ENCODE measurements at places on chromosomes 7 and 10.

- no peak for DNase-seq
These were observed 126.4 kb downstream of the GNAT3 start for GRCh38 chr7:80385508-80385907.

DNA sequence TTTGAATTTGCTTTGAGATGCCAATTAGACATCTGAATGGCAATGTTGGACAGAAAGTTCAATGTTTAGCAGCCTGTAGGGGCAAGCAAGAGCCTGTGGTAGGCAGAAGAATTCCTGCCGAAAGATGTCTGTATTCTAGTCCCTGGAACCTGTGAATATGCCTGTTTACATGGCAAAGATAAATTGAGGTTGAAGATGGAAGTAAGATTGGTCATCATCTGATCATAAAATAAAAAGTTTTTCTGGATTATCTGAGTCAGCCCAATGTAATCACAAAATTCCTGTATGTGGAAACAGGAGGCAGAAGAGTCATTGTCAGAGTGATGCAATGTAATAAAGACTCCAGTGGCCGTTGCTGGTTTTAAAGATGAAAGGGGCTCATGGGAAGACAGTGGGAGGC is 430.5 kb downstream of the MDFIC start:
- no peak for DNase-seq

- no peak for DNase-seq
These were observed 284.2 kb upstream of the ZMIZ1 start for GRCh38 chr10:78784546-78784945.

GRCh38 chr10:451021-451471 is 238.4 kb downstream of the DIP2C start:
- DNase-seq, result peak; percentile 41

GRCh38 chr10:77279207-77279606 is 358.4 kb downstream of the KCNMA1 start:
- no peak for DNase-seq

DNA sequence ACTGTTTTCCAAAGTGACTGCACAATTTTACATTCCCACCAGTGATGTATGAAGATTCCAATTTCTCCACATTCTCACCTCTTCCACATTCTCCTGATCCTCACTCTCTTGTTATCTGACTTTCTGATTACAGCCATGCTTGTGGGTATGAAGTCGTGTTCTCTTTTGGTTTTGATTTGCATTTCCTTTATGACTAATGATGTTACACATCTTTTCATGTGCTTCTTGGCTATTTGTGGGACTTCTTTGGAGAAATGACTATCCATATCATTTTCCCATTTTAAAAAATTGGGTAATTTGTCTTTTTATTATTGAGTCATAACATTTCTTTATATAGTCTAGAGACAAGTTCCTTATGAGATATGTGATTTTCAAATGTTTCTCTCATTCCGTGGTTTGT is 10.5 kb upstream of the GIMAP8 start:
- DNase-seq, result no peak

- DNase-seq, result no peak
These were observed 456 bp upstream of the ACHE start for GRCh38 chr7:100895956-100896731.

DNA sequence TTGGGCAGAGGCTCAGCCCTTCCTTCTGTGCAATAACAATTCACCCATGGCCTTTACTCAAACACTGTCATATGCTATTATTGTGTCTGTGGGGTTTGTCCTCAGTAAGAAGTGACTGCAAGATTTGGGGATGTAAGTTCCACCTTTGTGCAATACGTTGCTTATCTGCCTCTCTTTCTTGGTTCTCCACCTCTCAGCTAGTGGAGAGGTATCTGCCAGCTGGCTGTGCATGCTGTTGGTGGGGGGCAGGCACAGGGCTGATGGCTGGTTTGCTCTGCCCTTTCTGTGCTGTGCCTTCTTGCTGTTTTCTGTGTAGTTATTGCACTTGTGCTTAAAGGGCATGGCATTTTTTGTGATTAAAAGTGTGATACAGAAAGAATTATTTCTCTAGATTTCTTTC is 36.2 kb downstream of the CNNM1 start:
- DNase-seq, result no peak

- no peak for DNase-seq
These were observed 140.9 kb downstream of the GALNT17 start for GRCh38 chr7:71272509-71273490.

GRCh38 chr7:34939175-34939574 is 98.1 kb downstream of the DPY19L1 start:
- no peak for DNase-seq

- no peak for DNase-seq
These were observed 310.5 kb upstream of the DGKB start for GRCh38 chr7:15213093-15213492.

DNA sequence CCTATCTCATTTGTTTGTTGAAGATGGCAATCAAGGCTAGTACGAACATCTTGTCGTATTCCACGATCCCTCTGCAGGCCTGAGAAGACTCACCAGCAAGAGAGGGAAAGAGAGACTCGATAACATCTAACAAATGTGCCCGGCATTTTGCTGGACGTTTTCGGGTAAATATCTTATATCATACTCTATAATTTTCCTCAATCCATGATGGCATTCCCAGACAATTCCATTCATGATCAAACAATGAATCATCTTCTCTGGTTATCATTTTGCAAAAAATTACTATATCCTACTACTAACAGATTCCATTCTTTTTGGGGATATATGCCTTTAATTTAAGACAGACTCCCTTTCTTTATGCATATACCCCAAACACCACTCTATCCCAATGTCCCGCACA is 118.1 kb downstream of the TYW1B start:
- DNase-seq, result no peak

GRCh38 chr10:110793886-110794285 is 77.8 kb upstream of the PDCD4 start:
- no peak for DNase-seq

DNA sequence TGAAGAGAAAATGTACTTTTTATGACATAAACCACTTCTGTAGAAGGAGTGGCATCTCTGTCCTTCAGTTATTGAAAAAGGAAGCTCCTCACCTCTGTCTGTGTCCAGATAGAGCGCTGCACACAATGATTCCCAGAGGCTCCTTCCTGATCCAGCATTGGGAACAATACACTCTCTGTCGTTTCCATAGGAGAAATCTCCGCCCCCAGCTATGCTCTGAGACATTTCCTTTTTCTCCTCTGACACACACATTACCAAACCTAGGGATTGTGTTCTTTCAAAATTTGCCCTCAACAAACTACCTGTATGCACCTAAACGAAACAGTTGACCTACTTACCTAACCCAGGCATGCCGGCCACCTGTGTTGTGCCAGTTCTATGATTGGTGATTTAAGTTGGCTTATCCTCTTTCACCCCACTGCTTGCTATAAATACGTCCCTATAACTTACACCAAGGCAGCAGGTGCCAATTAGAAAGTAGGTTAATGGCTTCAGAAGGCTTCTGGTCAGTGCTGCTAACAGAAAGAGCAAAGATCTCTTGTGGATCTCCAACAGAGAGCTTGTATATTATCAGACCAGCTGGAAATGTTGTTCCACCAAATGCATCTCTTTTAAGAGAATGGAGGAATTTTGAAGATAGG is 140.1 kb upstream of the JCAD start:
- DNase-seq, result no peak

- DNase-seq, result no peak
These were observed 190.3 kb upstream of the SHH start for GRCh38 chr7:156002362-156003066.

- DNase-seq, result no peak
These were observed 30.8 kb upstream of the GSDME start for GRCh38 chr7:24788075-24788474.

DNA sequence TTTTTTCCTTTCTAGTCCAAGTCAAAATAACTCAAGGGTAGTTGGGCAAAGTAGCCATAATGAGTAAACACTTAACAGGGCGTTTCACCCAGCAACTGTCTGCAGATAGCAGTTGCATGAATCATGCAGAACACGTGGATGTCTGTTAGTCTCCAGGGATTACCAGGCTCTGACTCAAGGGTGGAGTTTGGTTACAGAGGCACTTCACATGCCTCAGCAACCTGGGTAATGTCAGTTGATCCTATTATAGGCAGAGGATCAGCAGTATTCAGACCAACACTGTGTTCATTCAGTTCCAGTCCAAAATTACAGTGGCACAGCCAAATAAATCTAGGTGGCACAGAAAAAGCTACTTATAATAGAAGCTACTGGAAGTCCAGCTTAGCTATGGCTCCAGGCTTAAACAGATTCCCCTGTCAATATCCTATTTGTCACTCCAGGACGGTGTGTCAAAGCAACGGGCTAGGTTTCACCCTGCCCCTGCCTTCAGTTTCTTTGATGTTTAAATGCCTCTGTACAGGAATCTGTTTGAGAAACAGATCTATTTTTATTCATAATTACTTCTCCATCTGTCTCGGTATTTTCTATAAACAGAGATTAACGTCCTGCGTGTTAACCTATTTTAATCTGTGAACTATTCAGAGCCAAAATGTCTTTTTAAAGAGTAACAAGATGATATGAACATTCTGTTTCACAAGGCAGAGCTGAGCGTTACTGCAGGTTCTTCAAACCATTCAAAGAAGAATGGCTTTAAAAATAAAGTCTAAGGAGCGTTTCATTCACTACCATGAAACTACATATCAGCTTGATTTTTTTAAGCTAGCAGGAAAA is 162.6 kb upstream of the AKR1E2 start:
- no peak for DNase-seq

- no peak for DNase-seq
These were observed 26.1 kb downstream of the INPP5A start for GRCh38 chr10:132563485-132564248.

DNA sequence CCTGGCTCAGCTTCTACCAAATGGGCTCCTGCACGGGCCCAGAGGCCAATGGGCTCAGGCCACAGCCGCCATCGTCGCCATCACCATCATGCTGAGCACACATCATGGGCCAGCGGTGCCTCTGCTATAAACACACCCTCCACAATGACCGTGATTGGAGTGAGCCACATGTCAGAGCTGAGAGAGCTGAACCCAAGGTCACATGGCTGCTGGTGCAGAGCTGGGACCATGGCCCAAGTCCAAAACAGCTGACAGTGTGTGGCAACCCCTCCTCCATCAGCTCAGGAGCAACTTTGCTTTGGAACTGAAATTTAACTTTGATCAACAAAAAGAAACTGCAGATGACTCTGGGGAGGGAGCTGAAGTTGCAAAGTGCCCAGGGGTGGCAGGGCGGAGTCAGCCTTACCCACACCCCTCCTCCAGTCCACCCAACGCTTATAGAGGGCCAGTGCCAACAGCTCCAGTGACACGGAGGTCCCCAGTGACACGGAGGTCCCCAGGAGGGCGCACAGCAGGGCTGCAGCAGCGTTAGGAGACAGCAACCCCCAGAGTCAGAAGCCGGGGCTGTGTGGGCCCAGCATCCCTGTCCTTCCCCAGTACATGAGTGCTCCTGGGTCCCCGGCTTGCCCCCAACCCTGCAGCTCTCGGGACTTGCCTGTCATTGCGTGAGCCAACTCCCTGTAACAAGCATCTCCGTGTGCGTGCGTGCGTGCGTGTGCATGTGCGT is 249.6 kb downstream of the ELFN1 start:
- no peak for DNase-seq

- DNase-seq, result no peak
These were observed 37.1 kb upstream of the ZMIZ2 start for GRCh38 chr7:44711528-44711927.

DNA sequence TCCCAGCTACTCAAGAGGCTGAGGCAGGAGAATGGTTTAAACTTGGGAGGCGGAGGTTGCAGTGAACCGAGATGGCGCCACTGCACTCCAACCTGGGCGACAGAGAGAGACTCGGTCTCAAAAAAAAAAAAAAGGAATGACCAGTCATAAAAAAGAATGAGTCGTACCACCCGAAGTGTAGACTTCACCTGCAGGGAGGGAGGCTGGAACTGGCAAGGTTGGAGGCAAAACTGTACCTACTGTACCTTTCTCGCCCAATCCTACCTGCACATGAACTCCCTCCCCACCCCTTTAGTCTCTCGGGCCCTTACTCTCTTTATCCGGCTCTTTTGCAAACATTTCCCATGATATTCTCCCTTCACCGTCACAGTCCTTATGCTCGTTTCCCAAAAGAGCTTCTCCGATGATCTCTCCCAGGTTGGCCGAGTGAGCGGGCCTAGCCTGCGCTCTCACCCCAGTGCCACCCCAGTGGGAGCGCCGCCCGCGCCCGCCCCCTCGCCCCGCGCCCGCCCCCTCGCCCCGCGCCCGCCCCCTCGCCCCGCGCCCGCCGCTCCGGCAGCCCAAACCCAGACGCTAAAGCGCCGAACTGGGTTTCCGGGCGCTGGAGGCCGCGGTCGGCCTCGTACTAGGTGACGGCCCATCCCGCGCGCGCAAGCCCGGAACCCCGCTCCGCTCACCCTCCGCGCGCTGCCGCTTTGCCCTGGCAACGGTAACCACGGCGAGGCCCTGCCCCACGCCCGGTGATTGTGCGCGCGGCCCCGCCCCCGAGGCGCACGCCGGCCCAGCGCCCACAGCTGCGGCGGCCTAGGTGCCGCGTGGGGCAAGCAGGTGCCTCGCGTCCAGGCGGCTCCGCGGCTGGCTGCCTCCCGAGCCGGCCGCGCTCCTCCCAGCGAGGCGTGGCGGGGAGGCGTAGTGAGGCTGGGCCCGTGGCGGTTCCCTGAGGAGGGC is at the start of gene SMKR1:
SMKR1 (plus strand) TSS at position 772 of the 948 bp plus-strand sequence. CDS start 294 bp downstream, outside the sequence.
- peak; percentile 78 for DNase-seq

GRCh38 chr7:81956520-81956919 is 186.7 kb upstream of the HGF start:
- DNase-seq, result no peak

DNA sequence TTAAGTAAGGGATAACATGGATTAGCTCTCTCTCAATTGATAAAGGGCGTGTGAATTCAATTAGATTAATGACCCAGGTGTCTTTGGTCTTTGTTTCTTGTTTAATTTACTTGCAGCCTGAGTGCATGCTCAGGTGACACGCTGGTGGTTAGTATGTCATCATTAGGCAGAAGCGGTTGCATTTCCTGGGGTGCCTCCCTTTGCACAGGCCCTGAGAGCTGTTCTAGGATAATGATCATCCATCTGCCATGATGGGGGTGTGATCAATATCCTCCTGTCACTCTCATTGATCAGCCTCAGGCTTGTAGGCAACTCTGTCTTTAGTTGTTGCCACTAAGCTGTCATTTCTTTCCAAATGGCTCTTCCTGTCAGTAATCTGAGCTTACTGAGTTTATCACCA is 99.6 kb upstream of the NPS start:
- DNase-seq, result no peak

- no peak for DNase-seq
These were observed 55.3 kb downstream of the ZMIZ1 start for GRCh38 chr10:79124066-79124465.

DNA sequence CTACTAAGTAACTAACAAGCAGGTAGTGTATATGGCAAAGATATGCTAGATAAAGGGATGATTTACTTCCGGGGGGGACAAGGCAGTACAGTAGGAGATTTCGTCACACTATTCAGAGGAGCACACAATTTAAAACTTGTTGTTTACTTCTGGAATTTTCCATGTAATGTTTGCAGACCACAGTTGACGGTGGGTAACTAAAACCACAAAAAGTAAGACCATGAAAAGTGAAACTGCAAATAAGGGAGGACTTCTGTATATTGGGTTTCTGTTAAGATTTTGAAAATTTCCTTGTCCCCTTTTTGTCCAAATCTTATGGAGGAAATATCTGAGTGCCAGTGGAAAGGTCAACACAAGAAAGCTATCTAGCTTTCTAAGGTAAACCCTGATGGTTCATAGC is 170.0 kb downstream of the ELAPOR2 start:
- DNase-seq, result no peak

GRCh38 chr10:6151087-6151977 is 51.4 kb upstream of the PFKFB3 start:
- DNase-seq, result no peak
